HL-60 (cell line): ENCODE measurements at places on chromosomes 16 and 17.

DNA sequence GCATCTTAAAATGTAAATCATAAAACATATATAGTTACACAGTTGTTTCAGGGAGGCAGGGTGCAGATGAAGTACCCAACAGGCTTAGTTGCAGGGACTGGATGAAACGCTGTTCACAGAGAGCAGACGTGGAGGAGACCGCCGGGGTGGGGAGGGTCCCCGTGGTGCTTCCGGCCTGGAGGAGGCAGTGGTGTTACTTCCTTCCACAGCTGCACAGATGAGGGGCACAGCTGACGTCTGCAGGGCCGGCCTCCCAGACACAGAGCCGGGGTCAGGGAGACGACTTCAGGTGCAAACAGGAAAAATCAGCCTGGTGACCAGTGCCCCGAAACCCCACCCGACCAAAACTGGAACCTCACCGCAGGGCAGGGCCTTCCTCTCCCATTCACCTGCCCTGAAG, 17.1 kb downstream of the SPIRE2 start:
- DNase-seq, result no peak

DNA sequence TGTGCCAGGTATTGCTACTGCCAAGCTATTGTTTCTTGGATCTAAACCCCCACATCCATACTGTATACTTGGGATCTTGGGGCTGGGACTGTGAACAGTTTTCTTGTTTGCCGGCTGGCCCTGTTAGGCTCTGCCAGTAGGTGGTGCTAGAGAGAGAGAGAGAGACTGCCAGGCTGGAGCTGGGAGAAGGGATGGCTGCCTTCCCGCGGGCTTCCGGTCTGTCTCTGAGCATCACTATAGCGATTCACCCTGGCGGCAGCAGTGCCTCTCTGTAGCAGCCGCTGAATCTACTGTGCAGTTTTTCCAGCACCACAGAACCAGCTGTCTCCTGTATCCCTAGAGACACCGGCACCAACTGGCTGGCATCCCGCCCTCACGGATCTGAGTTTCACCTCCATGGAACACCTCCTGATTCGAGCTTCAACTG, 201.2 kb downstream of the UTP18 start:
- peak; percentile 59 for DNase-seq

DNA sequence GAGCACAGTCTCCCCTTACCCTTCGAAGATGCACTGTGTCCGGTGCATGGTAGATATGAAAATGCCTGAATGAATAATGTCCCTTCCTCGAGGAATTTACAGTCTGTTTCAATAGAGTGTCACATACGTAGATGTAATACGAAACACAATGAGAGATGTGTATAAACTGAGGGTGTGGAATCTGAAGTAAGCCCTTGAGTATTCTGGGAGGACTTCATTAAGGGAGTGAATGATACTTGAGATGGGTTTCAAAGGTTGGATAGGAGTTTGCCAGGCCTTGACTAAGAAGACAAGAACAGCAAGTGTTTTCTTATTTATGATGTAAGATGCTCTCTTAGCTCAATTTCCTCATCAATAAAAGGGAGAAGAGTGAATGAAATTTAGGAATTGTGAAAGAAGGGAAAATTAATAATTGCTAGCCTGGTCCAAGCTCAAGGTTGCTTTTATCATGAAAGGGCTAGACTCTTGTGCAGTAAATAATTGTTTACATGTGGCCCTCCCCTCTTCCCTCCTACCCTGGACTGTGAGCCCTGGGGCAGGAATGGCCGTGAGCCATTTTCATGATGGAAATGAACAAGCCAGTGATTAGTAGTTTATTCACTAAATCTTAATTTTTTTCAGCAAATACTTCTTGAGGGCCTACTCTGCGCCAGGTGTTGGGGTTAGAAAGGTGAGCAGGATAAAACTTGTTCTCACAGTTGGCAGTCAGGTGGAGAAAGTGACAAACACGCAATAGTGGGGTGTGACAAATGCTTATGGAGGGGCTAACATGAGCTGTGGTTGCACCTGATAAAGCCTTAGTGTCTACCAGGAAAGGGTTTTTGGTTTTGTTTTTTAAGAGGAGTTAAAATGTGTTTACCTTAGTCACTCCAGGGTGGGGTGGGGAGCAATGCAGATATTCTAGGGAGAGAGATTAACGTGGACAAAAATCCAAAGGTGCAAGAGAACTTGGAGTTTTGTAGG, 1.6 kb downstream of the KIF22 start:
- DNase-seq, result no peak

DNA sequence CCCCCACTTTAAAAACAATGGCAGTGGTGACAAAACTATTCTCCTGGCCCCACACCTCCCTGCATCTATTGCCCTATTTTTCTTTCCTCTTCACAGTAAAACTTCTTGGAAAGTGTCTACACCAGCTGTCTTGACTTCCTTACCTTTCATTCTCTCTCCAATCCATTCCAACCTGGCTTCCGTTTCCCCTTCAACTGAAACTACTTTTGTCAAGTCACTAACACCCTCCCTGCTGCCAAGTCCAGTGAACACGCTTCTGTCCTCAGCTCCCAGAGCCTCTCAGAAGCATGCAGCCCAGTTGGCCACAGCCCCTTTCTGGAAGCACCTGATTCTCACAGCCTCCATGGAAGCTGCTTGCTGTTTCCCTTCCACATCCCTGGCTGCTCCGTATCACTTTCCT, 4.0 kb upstream of the SCN4A start:
- DNase-seq, result no peak

DNA sequence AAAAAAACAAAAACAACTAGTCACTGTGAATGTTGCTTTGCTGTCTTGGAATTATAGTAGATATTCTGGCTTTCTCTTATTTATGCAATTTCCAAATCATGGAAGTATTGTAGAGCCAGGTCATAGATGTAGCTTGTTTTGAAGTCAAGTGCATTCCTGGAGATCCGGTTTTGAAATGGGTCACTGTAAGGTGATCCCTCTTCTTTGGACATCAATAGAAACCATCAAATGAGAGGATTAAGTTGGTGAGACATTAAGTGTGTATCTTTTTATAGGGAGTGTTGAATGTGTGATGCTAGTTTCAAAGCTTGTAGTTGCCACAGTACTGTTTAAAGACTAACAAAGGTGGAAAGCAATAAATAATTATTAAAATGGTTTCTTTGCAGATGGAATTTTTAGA, 4.5 kb downstream of the PRKAR1A start:
- no peak for DNase-seq

- DNase-seq, result no peak
These were observed 428 bp upstream of the DNASE1L2 start for GRCh38 chr16:2235695-2236336.

GRCh38 chr16:75287708-75288107, 36.3 kb upstream of the BCAR1 start:
- DNase-seq, result no peak

GRCh38 chr17:19546289-19547065, 12.8 kb downstream of the SLC47A1 start:
- DNase-seq, result peak; percentile 56

DNA sequence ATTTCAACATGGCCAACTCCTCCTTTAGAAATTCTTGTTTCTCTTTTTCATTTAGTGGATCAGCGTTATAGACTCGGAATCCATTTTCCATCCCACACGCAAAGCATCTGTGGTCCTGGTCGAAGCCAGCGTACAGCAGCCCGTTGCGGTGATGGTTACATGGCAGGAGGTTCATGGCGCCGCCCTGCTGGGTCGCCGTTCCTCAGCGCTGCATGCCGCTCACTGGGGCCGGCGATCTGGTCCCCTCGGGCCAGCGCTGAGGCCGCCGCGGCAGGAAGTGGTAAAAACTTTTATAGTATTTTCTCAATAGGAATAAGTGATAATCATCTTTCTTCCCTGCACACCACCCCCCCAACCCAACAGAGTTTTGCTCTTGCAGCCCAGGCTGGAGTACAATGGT, 29.9 kb upstream of the RHOT1 start:
- no peak for DNase-seq

- no peak for DNase-seq
These were observed 23.6 kb downstream of the NKD1 start for GRCh38 chr16:50571786-50572185.

- peak; percentile 63 for DNase-seq
These were observed 58.3 kb downstream of the B9D1 start for GRCh38 chr17:19304209-19304608.

GRCh38 chr17:50045154-50045553, 10.8 kb upstream of the ITGA3 start:
- no peak for DNase-seq

DNA sequence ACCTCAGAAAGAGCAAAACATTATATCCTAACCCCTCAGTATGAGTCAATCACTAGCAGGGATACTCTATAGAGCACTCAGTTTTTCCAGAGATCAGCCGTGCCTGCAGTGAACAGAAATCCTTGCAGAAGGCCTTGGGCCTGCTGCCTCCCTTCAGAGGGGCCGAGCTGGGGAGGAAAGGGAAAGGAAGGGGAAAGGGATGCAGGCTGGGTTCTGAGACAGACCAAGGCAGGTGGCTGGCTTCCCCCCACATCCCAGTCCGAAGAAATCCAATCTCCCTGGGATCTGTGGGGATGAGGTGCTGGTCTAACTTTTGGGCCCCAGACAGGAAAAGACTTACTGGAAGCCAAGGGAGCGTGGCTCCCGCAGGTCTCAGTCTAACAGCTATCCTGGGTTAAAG, 25.3 kb downstream of the SRL start:
- no peak for DNase-seq
